ENCODE measurements at places on chromosomes 5 and 9.

DNA sequence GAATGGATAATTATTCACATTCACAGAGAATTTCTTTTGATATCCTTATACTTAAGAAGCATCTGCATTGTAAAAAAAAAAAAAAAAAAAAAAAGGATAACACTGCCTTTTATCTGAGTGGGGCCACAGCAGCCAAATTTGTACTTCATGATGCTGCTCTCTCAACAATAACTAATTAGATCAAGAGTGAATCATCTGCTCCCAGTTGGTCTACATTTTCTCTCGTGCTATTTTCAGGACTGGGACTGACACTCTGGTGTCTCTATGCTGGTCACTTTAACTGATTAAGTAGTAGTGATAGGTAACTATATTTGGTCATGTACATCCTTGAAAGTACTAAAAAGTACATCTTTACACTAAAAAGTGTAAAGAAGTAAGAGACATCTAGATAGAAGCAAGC is 90.1 kb downstream of the RFX3 start:
- DNase-seq, result no peak

GRCh38 chr9:93675336-93676150 is 99.2 kb downstream of the PHF2 start:
- DNase-seq, result no peak

- DNase-seq, result no peak
Observed at GRCh38 chr5:143195491-143195890, 208.0 kb downstream of the NR3C1 start.

- DNase-seq, result no peak
Observed at GRCh38 chr9:68505681-68506409, 34.8 kb downstream of the TMEM252 start.

- DNase-seq, result no peak
Observed at GRCh38 chr5:65480306-65480865, 1.3 kb downstream of the ADAMTS6 start.

DNA sequence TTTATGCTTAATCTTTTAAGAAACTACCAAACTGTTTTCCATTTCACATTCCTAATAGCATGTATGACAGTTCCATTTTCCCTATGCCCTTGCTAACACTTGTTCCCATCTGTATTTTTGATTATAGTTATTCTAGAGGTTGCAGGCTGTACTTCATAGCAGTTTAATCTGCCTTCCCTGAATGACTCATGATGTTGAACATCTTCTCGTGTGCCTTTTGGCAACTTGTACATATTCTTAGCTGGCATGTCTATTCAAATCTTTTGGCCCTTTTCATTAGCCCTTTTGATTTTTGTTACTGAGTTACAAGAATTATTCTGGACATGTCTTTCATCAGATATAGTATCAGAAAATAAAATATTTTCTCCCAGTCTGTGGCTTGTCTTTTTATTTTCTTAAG is 320.3 kb downstream of the DIRAS2 start:
- no peak for DNase-seq

- DNase-seq, result no peak
Observed at GRCh38 chr5:118407958-118408357, 580.4 kb downstream of the DTWD2 start.

DNA sequence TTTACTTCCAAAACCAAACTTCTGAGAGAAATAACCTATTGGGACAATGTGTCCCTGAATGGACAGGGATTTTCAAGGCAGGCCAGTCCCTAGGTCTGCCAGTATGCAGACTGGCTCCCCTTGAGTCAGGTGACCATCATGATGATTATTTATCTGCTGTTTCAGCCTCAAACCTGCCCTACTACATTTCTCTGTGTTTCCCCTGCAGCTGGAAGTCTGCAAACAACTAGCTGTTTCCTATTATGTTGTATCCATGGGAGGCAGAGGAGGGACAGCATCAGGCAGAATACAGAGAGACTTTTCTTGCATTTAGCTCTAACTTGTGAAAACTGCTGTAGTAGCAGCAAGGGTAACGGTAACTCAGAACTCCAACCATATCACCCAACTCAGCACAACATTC is 36.2 kb upstream of the IFNK start:
- no peak for DNase-seq

DNA sequence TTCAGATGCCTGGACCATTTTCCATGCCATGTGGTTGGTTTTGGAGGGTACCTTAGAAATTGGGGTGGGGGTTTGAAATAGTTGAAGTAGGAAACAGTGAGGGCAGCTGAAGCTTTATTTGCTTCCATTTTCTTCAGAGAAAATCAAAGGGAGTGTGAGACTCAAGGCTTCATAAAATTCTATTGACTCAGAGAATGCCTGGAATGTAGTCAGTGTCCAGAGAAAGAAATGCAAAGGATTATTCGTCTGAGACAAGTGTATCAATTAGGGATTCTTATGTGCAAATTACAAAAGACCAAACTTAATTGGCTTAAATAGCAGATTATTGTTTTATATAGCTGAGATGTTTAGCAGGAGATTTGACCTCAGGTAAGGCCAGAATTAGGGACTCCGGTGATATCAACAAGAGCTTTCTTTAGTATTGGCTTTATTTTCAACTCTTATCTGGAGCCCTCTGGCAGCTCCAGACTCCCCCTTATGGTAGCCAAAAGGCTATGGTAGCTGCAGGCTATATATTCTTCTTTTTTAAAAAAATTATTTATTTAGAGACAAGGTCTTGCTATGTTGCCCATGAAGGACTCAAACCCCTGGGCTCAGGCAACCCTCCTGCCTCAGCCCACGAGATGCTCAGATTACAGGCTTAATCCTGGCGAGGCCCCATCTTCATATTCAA is 38.9 kb downstream of the PTTG1 start:
- DNase-seq, result no peak

DNA sequence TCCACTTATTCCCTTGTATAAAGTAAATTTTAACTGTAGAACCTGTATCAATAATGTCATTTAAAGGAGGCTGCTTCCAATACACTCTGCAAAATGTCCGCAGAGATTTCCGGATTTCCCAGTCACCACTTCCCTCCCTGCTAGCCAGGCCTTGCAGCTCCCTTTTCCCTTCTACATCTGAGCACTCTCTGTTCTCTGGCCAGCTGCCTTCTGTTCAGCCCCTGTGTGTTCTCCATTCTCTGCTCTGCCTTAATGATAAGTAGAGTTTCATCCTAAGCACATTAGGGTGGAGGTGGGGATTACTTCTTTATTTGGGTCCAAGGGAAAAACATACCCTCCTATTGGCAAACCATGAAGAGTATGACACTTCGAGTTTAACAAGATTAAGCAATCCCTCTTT is 719.6 kb upstream of the WWC1 start:
- DNase-seq, result no peak

GRCh38 chr9:21479152-21479702 is 2.9 kb downstream of the IFNE start:
- DNase-seq, result no peak

GRCh38 chr5:61344187-61344944 is 12.3 kb downstream of the ZSWIM6 start:
- DNase-seq, result no peak

DNA sequence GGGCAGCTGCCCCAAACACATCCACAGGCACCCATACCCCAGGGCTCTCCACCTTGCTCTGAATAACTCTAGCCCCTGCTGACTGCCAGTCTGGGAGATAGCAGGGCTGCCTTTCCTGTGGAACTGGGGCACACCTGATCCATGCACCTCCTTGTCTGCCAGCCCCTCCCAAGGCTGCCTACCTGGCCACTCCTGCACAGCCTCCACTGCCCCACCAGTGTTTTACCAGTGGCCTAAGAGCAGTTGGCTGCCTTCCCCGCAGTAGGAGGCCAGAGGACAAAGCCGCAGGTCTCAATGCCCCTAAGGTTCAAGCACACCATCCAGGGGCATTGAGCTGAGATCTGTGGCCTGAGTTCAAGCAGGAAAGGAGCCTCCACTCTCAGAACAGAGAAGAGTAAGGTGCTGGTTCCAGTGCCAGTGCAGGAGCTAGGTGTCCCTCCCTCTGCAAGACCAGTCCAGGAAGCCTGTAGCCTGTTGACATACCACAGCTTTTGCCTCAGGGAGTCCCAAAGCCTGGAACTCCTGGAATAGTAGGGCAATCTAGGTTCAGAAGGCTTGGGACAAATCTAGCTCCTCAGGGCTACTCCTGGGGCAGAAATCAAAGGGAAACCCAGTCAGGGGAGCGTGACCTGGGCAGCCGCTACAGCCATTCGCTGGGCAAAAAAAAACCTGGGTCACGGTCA is 514.5 kb upstream of the PTGER4 start:
- no peak for DNase-seq

GRCh38 chr9:13929013-13929412 is 384.9 kb downstream of the NFIB start:
- no peak for DNase-seq

DNA sequence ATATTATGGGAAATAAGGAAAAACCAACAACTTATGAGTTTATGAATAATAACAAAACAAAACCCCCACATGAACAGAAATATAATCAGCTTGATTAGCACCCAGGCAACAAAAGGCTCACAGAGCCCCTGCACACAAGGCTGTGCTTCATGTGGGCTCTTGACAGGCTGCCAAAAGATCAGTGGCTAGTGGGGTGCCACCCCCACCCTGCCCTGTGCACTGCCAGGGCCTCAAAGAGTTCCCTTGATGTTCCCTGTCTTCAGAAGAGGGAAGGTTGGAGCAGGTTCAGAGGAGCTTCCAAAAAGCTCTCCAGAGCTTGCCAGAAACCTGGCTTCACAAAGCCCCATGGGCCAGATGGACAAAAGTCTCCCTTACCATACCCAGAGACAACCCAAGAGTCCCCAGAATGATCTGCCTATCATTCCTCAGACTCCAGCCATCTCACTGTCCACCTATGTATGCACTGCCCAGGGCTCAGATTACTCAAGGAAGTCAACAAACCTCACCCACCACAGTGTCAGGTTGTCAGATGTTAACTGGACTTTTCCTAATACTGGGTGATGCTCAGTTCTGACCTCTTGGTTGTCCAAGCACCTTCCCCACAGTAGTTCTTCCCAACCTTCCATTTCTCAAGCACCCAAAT is 87.5 kb downstream of the SIL1 start:
- no peak for DNase-seq

- DNase-seq, result no peak
Observed at GRCh38 chr5:140258016-140258415, 44.9 kb downstream of the PFDN1 start.

DNA sequence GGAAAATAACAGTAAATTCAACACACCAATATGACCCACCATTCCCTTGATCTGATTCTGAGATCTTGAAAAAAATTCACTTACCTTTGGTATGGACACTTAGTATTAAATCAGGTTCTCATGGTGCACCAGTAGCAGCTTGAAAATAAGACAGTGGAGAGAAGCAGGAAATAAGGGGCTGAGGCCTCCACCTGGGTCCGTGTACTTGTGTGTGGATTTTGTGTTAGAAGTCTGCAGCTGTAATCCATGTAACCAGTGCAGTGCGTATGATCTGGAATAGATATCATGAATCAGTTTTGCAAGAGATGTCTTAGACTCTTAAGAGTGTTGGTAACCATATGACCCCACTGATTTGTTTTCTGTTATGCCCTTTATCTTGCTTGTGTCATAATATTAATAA is 107.1 kb downstream of the FBXL7 start:
- DNase-seq, result no peak

- no peak for DNase-seq
Observed at GRCh38 chr9:70259512-70259802, 679 bp downstream of the SMC5 start.

DNA sequence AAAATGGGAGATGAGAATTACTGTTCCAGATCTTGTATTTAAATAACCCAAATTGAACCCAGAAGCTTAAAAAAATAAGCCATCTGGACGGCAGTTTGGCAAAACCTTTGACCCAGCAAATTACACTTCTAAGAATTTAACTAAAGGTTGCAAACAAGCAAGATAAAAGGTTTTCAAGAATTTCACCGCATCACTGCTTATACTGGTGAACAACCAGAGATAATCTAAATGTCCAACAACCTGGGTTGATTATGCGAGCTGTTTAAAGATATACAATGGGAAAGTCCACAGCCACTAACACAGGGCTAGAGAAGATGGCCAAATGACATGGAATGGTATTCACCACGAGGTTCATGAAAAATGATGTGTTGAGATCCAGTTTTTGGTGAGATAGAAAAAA is 149.3 kb downstream of the GNAQ start:
- DNase-seq, result no peak

- no peak for DNase-seq
Observed at GRCh38 chr5:81393783-81394718, at the start of gene ACOT12. Gene ACOT12, minus strand, starts transcription at chr5:81394134. Its CDS starts 20 bp downstream, at chr5:81394114.

GRCh38 chr5:37005946-37006540 is 129.5 kb downstream of the NIPBL start:
- no peak for DNase-seq

GRCh38 chr9:104025104-104025503 is 69.0 kb upstream of the SMC2 start:
- no peak for DNase-seq

DNA sequence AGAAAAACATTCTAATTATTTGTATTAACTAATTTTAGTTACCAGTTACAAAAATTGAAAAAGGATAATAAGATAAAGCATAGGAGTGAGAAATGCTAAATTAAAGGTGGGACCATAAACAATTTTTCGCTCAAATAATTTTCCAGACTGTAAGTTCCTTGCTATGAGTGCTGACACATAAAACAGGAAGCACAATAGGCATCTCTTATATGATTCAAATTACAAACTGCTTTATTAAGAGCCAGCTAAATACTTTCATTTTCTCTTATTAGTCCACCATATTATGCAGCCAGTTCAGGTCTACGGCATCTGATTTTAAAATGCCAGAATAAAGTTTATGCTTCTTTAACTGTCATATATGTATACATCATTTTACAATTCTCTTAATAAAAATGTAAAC is 4.4 kb downstream of the RC3H2 start:
- DNase-seq, result no peak

DNA sequence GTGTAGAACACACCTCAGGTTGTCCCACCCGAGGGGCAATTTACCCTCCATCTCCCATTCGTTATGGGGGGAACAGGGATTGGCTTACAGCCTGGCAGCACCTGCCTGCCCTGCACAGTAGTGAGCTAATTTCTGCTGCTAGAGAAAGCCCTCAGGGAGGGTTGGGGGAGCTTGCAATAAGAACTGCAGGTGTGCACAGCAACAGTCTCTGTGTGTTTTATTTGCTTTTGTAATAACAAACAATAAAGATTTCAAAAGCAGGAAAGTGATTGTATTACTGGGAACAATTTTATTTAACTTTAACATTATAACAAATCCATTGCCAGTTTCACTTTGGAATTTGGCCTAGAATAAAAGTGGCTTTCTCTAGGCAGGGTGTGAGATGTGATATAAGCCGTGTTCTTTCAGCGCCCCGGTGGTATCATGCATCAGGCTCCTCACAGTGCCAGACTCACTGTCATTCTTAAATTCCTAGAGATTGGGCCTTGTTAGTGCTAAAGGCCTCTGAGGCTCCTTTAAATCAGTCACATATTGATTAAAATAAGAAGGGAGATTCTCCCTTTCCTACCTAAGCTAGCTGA is 81.1 kb downstream of the RMI1 start:
- no peak for DNase-seq
